ENCODE measurements at places on chromosomes 7 and 10.

DNA sequence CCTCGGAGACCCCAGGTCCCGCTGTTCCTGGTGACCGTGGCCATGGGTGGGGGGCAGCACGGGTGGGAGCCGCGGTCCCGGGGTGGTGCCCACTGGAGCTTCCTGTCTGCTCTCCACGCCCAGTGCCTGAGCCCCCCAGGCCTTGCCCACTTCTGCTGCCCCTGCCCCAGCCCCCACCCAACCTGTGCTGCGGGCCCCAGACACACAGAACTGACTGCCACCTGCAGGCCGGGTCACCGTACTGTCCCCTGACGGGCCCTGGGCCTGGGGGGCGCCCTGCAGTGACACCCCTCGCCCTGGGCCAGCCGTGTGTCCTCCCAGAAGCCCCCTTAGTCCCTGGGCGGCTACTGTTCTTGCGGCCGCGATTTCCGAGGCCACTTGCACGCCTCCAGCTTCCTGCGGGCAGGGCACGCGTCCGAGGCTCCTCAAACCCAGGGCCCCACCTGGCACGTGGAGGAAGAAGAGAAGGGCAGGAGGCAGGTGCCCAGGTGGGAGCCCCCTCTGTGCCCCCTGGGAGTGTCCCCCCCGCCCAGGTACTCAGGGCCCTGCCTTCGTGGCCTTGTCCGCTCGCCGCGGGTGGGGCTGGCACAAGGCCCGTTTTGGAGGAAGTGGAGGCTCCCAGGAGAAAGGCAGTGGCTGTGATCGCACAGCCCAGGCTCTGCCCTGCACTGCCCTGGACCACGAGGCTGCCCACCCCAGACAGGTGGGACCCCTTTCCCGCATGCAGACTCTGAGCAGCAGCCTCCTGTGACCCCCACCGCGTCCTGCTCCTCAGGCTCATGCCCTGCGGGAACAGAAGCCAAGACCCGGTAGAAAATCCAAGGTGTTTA lies 10.4 kb downstream of the TMEM184A start:
- DNase-seq: no peak

- DNase-seq: no peak
Observed at GRCh38 chr7:30365621-30366020, 81.2 kb downstream of the ZNRF2 start.

DNA sequence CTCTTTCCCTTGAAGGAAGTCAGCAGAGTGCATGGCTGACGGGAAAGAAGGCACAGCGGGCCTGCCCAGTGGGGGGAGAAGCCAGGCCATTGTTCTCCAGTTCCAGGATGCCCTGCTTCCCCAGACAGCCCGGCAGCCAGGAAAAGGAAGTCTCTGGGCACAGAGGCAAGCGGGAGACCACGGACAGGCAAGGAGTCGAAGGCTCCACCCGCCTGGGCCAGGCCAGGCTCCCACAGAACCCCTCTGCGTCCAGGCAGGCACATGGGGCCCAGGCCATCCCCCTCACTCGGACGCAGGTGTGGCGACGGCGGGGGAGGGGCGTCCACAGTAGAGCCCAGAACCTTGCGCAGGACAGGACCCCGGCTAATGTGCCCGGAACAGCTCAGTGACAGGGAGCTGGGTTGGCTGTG lies 8.7 kb downstream of the GPR146 start:
- DNase-seq: no peak

DNA sequence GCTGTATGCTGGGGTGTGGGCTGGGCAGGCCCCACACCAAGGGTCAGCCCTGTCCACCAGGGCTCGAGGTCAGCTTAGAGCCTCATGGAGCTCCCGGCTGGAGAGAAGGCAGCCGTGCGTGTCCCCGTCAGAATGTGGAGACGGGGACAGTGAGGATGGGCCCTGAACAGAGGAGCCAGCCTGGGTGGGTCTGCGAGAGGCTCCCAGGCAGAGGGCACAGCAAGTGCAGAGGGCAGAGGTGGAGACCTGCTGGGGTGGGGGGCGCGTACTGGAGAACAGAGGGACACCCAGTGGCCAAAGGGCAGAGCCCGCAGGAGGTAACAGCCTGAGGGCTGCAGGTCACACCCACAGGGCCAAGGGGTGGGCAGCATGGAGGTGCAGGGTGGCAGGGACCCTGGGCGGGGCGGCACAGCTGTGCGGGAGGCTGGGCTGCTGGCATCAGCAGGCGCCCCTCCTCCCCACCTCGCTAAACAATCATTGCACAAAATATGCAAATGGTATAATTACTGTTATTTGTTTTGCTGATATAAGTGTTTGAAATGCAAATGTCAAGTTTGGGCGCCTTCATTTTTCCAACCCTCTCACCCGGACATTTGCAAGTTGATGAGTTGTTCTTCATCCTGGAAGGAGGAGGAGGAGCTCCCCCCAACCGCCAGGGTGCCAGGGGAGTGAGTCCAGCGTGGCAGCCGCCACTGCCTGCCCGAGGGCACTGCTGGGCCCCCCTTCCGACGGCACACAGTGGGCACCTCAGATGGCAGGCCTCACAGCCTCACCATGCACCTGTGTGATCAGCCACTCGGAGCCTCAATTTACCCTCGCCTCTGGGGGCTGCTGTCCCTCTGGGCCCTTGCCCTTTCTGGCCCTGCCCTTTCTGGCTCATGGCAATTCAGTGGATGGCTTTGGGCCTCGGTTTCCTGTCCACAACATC lies 35.0 kb downstream of the ELFN1 start:
- DNase-seq: no peak

DNA sequence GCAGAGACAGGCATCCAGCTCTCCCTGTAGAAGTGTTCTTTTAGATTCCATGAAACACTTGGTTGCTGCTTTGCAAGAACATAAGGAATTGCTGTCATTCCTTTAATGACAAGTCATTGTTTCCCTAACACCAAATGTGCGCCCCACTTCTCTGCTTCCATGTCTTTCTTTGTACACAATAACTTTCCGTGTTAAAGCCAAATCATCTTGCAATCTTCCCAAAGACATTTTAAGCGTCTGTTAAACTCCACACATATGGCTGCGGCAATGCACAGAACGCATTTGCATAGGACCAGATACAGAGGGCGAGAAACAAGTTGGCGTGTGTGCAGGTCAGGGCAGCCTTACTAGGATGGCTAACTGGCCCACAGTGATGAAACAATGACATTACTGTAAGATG lies 399.3 kb upstream of the PRKCQ start:
- no peak for DNase-seq

- DNase-seq: no peak
Observed at GRCh38 chr7:30652132-30652531, 30.1 kb downstream of the CRHR2 start.

- peak; percentile 29 for DNase-seq
Observed at GRCh38 chr10:32446536-32447406, 831 bp downstream of the CCDC7 start.

GRCh38 chr10:62492012-62492869 lies 118.1 kb downstream of the ZNF365 start:
- DNase-seq: peak; percentile 9

DNA sequence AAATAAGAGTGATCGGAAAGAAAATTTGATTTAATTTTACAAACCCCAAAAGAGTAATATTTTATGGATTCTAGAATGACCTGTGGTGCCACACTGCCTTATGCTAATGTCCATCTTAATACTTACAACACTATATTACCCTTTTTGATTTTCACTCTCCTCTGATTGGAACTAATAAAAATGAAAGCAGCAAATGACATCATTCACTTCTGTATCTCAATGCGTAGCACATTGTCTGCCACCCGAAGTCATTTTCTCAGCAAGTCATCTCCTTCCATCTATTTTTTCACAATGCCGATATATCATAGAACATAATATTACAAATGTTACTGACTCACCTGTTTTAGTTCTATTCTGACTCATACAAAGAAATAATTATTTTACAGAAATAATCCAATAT lies 127.5 kb upstream of the PCLO start:
- no peak for DNase-seq

- no peak for DNase-seq
Observed at GRCh38 chr7:36084485-36085091, 68.5 kb upstream of the EEPD1 start.

DNA sequence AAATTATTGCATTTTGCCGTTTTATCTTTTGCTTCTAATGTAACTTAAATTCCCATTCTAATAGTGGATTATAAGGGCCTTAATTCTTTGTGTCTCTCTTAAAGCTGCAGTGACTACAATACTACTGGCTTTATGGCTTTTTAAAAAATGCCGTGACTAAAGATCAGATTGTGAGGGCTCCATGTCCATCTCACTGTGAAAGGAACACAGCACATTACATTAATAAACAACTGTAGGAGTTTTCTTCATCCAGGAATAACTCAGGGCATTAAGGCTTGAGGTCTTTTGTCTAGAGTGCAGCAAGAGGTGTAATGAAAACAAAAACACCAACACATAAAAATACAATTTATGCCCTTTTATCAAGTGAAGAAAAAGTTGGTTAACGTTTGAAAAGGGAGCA lies 205.3 kb downstream of the SKAP2 start:
- DNase-seq: no peak

- no peak for DNase-seq
Observed at GRCh38 chr10:31464552-31464951, 145.5 kb downstream of the ZEB1 start.

- DNase-seq: peak; percentile 79
Observed at GRCh38 chr7:127252778-127253280, at the start of gene GRM8. TSS of gene GRM8 (minus strand) at chr7:127252941.

DNA sequence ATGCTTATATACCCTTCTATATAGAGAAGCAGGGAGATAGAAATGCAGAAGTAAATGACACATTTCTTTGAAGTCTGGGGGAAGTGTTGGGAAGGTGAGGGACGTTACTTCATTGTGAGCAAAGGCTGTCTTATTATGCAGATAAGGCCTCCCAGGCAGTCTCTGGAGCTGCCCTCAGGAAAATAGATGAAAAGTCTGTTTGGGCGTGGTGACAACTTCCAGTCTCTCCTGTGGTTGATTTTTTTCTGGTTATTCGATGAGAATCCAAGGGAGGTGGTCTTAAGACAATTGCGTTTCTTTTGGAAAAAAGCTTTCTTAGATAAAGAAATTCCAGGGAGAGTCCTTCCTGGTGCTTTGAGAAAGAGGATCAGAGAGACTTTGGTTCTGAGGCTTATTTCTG lies 84.0 kb downstream of the NEUROD6 start:
- no peak for DNase-seq

- no peak for DNase-seq
Observed at GRCh38 chr7:28488061-28488791, 75.9 kb downstream of the CREB5 start.
